ENCODE measurements at places on chromosomes 2 and 18. TPM values are rescaled to one million over a fixed set of nuclear protein-coding genes. Genes with fewer than 3 reads are reported as not detected.

The CTNNA2 gene
- total RNA-seq: not detected

- H3K4me1 ChIP-seq: no peaks in the 10 kb centered on the region
- H3K27ac ChIP-seq: no peak overlapping the region
- H3K27me3 ChIP-seq: no peaks in the 10 kb centered on the region
- DNase-seq: peak; percentile 66
These were observed 15.6 kb downstream of the SCN1A start for GRCh38 chr2:166112193-166112605.

DNA sequence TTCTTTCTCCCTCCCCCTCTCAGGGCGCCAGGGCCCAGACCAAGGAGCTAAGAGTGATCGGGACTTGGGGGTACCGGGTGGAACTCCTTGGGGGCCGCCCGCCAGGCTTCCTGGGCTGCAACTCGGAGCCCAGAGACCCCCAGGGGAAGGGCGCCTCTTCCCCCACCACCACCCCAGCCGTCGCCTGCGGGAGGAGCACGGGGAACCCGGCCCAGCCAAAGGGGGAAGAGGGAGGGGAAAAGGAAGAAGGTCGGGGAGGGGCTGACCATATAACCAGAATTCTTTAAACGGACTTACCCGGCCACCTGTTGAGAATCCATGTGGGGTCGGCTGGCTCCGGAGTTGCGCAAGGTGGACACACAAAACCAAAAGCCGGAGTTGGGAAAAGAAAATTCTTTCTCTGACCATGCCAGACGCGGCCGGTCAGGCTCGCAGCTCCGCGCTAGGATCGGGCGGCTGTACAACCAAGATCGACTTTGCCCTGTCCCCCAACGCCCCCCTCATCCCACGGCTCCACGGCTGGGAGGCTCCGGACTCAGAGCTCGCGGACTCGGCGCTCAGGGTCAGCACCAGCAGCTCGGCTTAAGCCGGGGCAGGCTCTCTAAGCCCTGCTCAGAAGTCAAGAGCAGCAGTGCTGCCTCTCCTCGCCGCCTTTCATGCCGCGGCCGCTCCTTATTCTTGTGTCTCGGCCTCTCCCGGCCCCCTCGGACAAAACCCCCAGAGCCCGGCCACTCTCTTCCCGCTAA, 6.3 kb upstream of the SIX3 start:
- H3K36me3 ChIP-seq: no peaks in the 10 kb centered on the region
- peaks cover 97% of the 10 kb centered on the region for H3K27me3 ChIP-seq
- H3K27ac ChIP-seq: no peak overlapping the region
- no peaks in the 10 kb centered on the region for H3K4me1 ChIP-seq
- no peak for DNase-seq
- no peak overlapping the region for H3K4me3 ChIP-seq

GRCh38 chr2:111201214-111201613, 80.5 kb downstream of the BCL2L11 start:
- H3K36me3 ChIP-seq: peaks cover 1% of the 10 kb centered on the region
- H3K27ac ChIP-seq: no peak overlapping the region
- DNase-seq: no peak
- H3K4me1 ChIP-seq: peaks cover 2% of the 10 kb centered on the region
- no peak overlapping the region for H3K4me3 ChIP-seq

The TUBB6 gene
- total RNA-seq: 997 TPM

The LHCGR gene
- under 0.01 TPM for total RNA-seq

DNA sequence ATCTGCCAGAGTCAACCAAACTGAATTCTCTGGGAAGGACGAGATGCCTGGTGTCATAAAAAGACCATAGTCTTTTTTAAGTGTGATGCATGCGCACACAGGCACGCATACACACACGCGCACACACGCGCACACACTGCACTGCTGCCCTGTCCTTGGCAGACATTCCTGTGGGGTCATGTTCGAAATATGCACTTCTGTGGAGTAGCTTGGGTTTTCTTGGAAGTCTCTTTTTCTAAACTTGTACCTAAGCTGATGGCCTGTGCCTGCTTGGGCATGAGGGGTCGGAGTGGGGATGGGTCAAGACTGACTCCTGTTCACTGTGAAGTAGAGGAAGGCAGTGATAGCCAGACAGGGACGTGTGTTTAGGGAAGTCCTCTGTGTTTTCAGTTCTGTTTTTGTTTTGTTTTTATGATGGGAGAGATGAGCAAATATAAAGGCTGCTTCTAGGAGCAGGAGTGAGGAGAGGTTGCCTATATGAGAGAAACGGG, 4.0 kb upstream of the RMC1 start:
- no peaks in the 10 kb centered on the region for H3K27me3 ChIP-seq
- DNase-seq: peak; percentile 71

- DNase-seq: no peak
- no peaks in the 10 kb centered on the region for H3K4me1 ChIP-seq
- H3K27ac ChIP-seq: no peak overlapping the region
- H3K4me3 ChIP-seq: no peak overlapping the region
- no peaks in the 10 kb centered on the region for H3K27me3 ChIP-seq
- H3K36me3 ChIP-seq: no peaks in the 10 kb centered on the region
These were observed 263.7 kb upstream of the SPOPL start for GRCh38 chr2:138237667-138238384.

The C2orf80 gene
- total RNA-seq: not detected

DNA sequence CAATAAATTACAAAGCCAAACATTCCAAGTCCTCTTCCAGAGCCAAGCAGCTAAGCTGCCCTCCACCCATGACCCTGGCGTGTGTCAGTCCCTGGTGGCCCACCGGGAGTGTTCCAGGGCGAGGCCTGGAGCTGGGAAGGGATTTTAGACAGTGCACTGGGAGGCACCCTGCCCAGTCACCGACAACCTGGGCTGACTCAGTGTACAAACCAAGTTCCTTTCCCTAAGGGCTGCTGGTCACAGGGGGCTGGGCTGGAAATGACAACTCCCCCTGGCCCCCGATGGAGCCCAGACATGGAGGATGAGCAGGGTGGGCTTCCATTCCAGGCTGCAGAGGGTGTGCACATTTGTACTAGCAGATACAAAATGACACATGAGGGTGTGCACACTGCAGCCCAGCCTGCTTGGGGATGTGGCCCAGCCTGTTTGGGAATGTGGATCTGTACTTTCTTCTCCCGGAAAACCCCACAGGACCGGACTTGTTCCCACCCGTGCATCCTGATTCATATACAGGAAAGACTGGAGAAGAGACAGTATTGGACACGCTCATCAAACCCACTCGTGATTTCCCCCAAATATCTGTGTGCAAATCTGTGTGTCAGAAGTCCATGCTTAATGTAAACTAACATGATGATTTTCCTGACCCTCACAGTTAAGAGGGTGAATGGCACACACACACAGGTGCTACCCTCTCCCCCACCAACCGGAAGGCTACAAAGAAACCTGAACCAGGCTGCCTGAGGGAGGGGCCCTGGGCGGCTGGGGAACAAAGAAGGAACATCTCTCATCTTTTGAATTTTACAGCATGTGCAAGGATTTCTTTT, 58.9 kb downstream of the NDUFA10 start:
- H3K4me1 ChIP-seq: no peaks in the 10 kb centered on the region
- no peak overlapping the region for H3K4me3 ChIP-seq
- H3K36me3 ChIP-seq: peaks cover 38% of the 10 kb centered on the region

Measured in IMR-90 (cell line).